ENCODE measurements at places on chromosomes 16 and 17.
A peak's percentile ranks its signal among the peaks of the same experiment; 100 is the strongest.

DNA sequence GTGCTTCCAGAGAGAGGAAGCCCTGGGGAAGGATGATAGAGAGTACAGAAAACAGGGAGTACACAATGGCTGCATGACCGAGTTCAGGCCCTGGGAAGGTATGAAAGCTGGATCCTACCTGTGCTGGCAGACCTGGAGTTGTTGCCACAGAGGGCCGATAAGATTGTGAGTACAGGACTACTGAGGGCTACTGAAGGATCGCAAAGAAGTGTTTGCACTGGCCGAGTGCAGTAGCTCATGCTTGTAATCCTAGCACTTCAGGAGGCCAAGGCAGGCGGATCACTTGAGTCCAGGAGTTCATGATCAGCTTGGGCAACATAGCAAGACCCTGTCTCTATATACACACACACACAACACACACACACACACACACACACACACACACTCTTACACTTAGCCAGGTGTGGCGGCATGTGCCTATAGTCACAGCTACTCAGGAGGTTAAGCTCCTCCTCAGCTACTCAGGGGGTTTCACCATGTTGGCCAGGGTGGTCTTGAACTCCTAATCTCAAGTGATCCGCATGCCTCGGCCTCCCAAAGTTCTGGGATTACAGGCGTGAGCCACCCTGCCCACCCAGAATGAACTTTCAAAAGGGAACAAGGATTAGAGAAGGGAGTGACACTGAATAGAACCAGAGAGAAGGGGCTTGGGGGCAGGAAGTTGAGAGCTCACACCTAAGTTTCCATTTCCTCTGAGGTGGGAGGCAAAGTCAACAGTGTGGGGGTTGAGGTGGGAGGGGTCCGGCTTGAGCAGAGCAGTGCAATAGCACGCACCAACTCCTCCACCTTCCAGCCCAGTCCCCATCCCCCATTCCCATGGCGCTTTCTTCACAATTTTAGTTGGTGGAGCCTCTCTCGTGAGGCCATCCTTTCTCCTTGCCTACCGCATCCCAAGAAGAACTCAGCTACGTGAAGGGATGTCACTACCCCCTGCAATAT, 7.5 kb downstream of the SCIMP start:
- peak; percentile 26 for DNase-seq

- DNase-seq, result no peak
Observed at GRCh38 chr16:81458827-81459598, 14.4 kb downstream of the CMIP start.

GRCh38 chr17:65062171-65062915, 5.8 kb upstream of the GNA13 start:
- DNase-seq, result no peak

DNA sequence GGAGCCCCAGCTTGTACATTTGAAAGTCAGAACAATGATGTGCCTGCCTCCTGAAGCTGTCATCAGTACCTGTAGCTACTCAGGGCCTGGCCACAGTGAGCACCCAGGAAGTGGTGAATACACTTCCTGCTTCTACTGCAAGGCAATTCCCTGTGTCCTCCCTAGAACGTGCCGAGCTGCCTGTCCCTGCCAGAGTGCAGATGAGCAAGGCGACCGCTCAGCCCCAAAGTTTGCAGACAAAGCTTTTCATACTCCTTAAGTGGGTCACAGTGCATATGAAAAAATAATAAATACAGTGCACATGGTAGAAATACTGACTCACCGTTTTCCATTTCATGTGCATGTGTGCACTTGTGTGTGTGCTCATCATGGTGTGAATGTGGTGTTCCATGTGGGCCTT, 77.3 kb downstream of the MPRIP start:
- peak; percentile 33 for DNase-seq

DNA sequence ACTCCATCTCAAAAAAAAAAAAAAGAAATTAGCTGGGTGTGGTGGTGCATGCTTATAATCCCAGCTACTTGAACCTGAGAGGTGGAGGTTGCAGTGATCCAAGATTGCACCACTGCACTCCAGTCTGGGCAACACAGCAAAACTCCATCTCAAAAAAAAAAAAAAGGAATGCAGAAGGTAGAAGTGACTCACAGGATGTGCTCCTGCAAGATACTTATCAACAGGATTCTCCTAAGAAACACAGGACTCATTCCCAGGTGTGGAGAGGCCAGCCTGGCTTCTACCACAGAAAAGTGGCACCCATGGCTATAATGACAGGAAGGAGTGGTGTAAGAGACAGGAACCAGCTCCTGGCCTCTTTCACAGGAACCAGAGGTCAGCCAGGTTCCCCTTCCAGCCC, 13.8 kb downstream of the ELMO3 start:
- no peak for DNase-seq

- DNase-seq, result no peak
Observed at GRCh38 chr16:84032458-84033178, 10.0 kb downstream of the SLC38A8 start.

DNA sequence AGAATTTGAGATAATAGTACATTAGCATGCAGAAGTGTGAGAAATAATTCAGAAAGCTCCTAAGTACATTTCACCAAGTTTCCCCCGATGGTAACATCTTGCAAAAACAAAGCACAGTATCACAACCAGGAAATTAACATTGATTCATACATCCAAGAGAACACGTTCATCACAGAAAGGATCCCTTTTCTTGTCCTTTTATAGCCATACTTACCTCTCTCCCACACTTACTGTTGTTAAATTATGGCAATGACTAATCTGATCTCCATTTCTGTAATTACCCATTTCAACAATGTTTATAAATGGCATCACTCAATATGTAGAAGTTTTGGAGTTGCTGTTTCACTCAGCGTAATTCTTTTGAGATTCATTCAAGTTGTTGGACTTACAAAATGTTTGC, 1260.0 kb downstream of the CDH8 start:
- DNase-seq, result no peak

DNA sequence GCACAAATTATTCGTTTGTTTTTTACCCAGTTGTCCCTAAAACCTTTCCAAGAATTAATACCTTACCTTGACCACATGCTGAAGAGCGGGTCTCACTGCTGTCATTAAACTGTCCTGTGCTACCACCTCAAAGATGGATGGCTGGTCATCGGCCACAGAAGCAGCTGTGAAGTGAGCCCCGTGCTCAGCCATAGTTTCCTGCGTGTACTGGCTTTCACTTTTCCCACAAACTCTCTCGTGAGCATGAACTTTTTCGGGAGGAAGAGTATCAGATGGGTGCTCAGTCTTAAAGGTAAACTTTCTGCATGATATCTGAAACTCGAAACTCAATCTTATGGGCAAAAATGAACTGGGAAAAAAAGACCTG, 558 bp downstream of the PEX12 start:
- DNase-seq, result no peak

DNA sequence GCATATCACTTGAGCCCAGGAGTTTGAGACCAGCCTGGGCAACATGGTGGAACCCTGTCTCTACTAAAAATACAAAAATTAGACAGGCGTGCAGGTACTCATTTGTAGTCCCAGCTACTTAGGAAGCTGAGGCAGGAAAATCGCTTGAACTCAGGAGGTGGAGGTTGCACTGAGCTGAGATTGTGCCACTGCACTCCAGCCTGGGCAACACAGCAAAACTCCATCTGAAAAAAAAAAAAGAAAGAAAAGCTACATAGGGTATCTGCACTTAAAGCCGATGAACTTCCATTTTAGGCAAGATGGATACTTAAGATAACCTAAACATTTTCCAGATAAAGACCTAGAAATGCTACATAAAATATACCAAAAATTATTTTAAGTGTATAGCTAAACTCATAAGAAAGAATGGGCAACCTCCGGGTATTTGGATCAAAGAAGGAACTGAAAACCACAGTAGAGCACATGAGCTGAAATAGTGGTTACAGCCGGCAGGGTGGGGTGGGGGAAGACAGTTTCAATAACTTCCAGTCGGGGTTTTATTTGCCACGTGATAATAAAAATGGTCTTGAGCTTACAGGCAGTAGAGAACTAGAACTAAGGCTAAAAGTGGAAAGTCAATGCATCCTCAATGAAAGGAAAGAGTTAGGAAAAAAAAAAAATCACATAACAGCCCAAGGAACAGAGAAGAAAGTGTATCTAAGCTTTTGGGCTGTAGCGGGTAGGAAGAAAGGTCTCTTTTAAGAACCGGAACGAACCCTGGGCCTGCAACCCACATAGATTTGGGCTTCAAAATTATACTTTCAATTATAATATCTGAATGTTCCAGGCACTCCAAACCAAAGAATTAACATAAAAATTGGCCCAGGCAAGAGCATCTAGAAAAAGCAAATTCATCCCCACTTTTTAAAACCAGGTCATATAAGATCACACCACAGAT, 53.1 kb downstream of the CFDP1 start:
- DNase-seq, result peak; percentile 36

DNA sequence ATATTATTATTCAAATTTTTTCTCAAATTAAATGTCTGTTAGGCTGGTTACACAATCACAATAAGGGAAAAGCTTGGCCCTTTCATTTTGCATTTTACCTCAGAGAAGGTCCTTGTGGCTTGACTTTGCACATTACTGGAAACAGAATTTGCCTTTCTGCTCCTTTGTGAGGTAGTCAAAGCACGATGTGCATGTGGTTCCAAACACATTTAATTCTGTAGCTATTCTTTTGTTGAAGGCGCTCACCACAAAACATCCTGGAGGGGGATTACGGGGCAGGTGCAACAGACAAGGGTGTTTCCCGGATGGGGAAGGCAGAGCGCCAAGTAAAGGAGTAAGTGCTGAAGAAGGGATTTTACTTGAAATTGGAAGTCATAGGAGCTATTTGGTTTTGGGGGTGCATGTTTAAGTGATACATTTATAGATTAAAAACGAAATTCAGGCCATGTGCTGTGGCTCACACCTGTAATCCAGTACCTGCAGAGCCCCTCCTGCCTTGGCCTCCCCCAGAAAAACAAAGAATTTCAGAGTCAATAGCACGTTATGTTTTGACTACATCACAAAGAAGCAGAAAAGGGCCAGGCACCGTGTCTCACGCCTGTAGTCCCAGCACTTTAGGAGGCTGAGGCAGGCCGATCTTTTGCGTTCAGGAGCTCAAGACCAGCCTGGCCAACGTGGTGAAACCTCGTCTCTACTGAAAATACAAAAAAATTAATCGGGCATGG, 31.2 kb upstream of the TENT4B start:
- DNase-seq, result peak; percentile 34

GRCh38 chr17:64775701-64776570, 113.8 kb upstream of the SMURF2 start:
- no peak for DNase-seq

GRCh38 chr17:49548506-49549310, 27.0 kb upstream of the NXPH3 start:
- DNase-seq, result no peak

- DNase-seq, result no peak
Observed at GRCh38 chr16:62038646-62039045, 2.4 kb upstream of the CDH8 start.

GRCh38 chr16:64543031-64543430, 578.8 kb downstream of the CDH11 start:
- no peak for DNase-seq

- DNase-seq, result no peak
Observed at GRCh38 chr16:68825427-68825826, 17.9 kb upstream of the TANGO6 start.

DNA sequence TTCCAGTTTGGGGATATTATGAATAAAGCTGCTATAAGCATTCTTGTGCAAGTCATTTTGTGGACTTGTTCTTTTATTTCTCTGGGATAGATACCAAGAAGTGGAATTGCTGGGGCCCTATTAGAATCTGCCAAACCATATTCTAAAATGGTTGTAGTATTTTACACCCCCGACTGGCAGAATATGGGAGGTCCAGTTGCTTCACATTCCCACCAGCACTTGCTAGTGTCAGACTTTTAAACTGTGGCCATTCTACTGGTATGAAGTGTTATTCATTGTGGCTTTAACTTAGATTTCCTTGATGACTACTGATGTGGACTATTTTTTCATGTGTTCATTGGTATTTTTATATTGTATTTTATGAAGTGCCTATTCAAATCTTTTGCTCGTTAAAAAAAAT, 18.1 kb upstream of the NUP93 start:
- no peak for DNase-seq

DNA sequence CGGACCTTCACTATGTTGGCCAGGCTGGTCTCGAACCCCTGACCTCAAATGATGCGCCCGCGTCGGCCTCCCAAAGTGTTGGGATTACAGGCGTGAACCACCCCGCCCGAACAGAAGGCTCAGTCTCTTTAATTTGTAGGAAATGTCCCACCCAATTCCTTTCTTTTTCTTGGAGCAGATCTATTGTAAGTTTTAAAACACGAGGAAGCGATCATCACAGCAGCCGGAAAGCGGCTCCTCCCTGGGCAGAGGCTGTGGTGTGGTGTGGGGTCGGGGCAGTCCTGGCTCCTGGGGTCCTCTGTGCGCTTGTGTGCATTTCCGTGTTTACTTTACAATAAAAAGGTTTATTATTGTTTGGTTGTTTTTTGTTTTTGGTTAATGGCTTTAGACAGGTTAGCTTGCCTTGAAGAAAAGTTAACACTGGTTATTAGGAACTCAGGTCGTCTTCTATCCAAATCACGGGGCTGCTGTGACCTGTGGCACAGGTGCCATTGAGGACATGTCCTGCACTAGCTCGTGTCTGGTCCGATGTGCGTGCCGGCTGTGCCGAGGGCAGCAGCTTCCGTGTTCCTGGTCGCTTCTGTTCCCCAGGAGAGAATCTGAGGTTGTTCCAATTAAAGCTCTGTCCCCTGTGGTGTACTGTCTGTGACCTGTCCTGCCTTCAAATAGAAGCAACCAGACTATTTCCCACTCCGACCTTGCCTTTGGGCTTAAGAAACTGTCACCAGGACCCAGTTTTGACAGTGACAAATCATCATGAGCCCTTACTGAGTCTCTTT, 83.1 kb downstream of the SEC14L1 start:
- no peak for DNase-seq

DNA sequence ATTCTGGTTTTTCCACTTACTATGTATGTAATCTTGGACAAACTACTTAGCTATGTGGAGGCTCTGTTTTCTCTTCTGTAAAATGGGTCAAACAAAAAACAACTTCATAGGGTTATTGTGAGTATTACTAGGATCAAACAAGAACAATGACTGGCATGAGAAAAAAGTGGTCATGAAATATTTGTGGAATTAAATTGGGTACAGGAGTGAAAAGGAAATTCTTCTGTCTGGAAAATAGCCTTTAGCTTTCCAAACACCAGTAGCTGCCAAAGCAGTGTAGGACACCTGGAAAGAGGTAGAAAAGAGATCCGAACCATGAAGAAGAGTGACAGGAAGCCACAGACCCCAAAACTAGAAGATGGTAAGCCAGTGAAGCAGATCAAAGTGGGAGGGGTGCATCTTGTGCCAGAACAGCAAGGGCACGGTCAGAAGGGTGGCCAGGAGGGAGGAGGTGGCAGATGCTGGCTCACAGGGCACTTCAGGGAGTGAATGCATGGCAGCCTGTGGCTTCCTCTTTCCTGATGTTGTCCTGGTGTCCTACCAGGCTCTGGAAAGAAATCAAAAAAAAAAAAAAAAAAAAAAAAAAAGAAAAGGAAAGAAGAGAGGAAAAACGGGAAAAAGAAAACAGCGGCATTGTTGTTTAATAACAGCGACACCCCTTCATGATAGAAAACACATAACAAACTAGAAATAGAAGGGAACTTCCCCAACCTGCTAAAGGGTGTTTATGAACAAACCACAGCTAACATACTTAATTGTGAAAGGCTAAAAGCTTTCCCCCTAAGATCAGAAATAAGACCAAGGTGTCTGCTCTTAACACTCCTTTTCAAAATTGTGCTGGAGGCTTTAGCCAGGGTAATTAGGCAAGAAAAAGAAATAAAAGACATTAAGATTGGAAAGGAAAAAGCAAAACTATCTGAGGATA, 67.9 kb downstream of the PCTP start:
- no peak for DNase-seq

- peak; percentile 40 for DNase-seq
Observed at GRCh38 chr16:87702325-87702811, 63.4 kb downstream of the KLHDC4 start.

GRCh38 chr17:39529455-39529854, 68.2 kb downstream of the CDK12 start:
- no peak for DNase-seq
